Smooth muscle cell of the pulmonary artery (primary cell): ENCODE measurements at places on chromosomes 13 and 19. TPM values are rescaled to one million over a fixed set of nuclear protein-coding genes. Genes with fewer than 3 reads are reported as not detected.

The LINGO3 gene
- total RNA-seq, result not detected in 2 replicates

The C19orf81 gene
- total RNA-seq, result not detected in 2 replicates

The ELOF1 gene
- total RNA-seq, result 27.5 and 28.2 TPM in 2 replicates

The KLK11 gene
- total RNA-seq, result not detected in 2 replicates

The REEP6 gene
- total RNA-seq, result 1.0 and 2.1 TPM in 2 replicates

The DOHH gene
- 9.4 and 14.8 TPM in 2 replicates for total RNA-seq

The ADAMTSL5 gene
- total RNA-seq, result 4.6 and 8.1 TPM in 2 replicates

The URAD gene
- total RNA-seq, result not detected in 2 replicates

The PDE4C gene
- total RNA-seq, result 4.5 and 21.3 TPM in 2 replicates

The KRTDAP gene
- total RNA-seq, result not detected in 2 replicates

The ZNF836 gene
- 7.6 and 11.1 TPM in 2 replicates for total RNA-seq

The PTH2 gene
- total RNA-seq, result not detected in 2 replicates

The C13orf46 gene
- 0.78 and 0.89 TPM in 2 replicates for total RNA-seq

The POLR1G gene
- 9.1 and 16.3 TPM in 2 replicates for total RNA-seq

The ATP4B gene
- total RNA-seq, result not detected in 2 replicates

The PLEKHF1 gene
- 19.0 and 19.4 TPM in 2 replicates for total RNA-seq

The OR7A5 gene
- total RNA-seq, result not detected in 2 replicates

The MBD3L2 gene
- total RNA-seq, result not detected in 2 replicates

The NCR1 gene
- not detected in 2 replicates for total RNA-seq

The LGALS14 gene
- not detected in 2 replicates for total RNA-seq

The PEAK3 gene
- not detected in 2 replicates for total RNA-seq

The KCNN4 gene
- total RNA-seq, result 3.3 and 11.3 TPM in 2 replicates

The LCP1 gene
- 0.20 TPM in 1 of 2 replicates, not detected in the other for total RNA-seq

The CACNG7 gene
- total RNA-seq, result 1.7 and 7.2 TPM in 2 replicates
